ENCODE measurements at places on chromosomes 3 and 15.

DNA sequence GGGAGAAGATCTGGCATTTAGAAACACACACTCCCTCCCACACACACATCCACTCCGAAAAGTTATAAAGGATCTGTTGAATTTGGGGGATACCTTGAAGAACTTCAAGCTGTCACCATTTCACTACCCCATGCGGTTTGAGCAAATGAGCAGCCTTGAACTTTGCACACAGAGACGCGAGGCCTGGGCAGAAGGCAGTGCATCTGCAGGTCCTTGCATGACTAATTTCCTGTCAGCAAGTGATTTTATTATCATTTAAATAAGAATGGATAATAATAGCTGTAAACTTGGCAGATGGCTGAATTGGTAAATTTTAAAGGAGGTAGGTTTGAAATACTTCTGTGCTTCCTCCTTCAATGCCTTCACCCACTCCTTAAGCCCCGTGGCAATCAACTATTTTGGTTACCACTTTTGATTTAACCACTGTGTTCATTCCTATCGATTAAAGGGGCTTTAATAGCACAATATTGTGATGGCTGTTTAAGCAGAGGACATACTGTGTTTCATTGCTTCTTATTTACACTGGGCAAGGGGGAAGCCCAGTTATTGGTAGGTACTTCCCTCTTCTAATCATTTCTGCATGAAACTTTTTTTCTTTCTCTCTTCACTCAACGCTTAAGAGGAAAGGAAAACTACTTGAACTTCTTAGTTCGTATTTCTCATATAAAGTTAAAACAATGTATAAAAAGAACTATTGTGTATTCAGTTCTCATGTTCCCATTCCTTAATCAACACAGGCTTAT, 108.1 kb downstream of the ROBO2 start:
- no peak for DNase-seq

DNA sequence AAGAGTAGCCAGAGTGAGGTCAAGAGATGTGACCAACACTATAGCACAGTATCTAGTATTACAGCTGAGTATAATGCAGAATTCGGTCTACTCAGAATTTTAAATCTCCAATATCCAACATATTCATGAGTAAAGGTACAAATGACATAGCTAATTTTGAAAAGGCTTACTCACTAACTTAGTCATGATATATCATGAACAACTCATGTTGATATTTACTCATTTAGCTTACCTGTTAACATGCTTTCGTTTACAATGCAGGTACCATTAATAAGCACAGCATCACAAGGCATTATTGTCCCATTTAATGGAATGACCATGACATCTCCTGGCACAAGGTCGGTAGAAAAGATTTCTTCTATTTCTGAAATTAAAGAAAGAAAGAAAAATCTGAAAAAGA, 36.9 kb downstream of the ATP13A3 start:
- DNase-seq: no peak

DNA sequence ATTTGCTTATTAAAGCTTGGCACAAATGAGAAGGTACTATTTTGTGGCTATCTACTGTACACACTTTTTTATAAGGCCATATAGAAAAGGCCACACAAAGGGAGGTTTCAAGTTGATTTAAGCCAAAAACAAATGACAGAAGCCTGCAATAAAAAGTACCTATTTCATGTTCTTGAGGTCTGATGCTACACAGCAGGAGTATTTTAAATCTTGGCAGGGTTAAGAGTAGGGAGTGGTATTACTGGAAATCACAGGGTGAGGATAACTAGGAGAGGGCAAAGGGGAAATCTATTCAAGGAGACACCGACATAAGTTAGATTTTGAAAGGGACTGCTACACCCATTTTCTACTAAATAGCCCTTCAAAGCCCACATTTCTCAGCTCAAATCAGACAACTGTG, 146.2 kb downstream of the GREM1 start:
- no peak for DNase-seq

GRCh38 chr3:149603126-149604074, 54.4 kb downstream of the WWTR1 start:
- no peak for DNase-seq

DNA sequence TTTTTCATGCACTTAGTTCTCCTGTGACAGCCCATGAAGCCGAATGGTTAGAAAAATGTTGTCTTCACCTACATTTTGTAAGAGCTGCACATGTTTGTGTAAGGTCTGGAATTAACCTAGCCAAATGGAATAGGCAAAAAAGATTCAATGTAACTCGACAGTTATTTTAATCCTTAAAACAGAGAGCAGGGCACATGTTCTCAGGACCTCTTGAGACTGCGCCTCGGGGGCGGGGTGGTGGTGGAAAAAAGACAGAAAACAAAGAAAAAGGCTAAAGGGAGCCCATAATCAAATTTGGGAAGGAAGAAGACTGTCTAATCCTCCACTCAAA, 702 bp upstream of the CSNK1G1 start:
- no peak for DNase-seq

DNA sequence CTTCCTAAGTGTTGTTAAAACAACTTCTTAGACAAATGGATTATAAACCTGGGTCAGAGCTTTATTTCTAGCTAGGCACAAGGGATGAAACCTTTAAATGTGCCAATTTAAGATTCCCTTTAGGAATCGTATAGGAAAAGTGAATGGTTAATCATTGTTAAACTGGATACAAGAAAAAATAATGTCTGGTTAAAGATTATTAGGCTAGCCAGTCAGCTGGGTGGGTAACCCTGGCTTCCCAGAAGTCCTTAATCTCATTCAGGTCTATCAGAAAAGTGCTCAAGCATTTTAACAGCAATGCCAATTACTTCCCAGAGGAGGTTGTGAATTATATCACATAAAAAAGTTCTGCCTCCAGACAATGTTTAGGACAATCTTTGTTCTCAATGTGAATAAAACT, 37.6 kb downstream of the NANOGP8 start:
- DNase-seq: no peak

- DNase-seq: no peak
These were observed 175.8 kb upstream of the DPH6 start for GRCh38 chr15:35721751-35722150.

DNA sequence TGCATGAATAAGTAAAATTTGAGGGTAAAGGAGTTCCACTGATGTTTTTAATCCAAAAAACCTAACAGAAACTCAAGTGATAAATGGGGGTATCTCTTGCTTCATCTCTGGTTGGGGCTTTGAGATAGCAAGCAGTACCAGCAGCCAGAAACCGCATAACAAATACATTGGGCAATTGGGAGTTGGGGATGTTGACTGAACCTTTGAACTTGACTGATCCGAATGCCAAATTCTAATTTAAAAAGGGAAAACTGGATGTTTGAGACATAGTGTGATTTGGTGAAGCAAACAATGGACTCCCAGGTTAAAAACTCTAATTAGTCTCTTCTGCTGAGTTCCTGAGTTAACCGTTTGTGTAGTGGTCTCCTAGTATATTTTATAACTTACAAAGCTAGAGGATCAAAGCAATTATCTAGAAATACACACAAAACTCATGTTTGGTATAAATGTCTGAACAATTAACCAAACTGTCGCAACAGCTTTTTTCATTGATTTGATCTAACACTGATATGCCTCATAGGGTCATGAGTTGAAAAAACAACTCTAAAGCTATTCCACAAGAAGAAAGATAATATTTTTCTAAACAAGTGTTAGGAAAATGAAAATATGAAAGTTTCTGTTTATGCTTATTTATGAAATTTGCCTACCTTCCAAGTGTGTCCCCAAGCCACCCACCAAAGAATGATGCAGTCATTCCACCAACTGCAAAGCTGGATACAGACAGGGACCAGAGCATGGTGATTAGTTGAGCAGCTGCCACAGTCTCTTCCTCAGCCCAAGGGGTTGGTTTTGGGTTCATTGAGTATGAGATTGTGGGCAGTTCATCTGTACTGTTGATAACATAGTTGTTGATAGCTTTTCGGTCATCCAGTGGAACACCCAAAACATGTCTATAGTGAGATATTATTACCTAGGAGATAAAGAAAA, 12.4 kb downstream of the SLC2A2 start:
- DNase-seq: no peak

- DNase-seq: no peak
These were observed 8.4 kb upstream of the HRH1 start for GRCh38 chr3:11145888-11146287.

DNA sequence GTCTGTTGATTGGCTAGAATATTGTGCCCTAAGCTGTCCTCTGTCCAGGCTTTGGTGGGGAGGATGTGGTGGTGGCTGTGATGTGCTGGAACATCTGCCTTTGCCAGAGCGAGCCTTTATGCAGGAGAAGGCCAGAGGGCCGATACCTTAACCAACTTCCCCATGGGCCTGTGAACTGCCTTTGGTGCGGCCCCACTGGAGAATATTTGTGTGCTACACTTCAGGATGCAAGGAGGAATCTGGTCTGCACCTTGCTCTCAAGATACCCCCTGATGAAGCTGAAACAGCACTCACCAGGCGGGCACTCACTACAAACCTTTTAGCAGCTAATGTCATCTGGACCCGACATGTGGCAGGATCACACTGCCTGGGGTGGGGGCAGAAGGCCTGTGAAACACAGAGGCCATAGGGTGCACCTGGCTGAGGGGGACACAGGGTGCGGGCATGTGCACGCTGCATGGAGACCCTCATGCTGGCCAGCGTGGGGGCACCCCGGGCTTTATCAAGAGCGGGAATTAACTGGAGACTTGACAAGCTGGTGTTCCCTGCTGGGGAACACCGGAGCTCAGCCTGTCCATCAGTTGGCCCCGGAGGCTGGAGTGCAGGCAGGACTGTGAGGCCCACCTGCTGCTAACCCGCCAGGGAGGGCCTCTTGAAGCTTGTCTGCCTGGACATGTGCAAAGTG, 16.4 kb downstream of the PRR23E start:
- DNase-seq: no peak

- DNase-seq: no peak
These were observed 59.3 kb downstream of the TSC22D2 start for GRCh38 chr3:150467381-150467780.

GRCh38 chr3:119258915-119259314, 18.2 kb upstream of the B4GALT4 start:
- no peak for DNase-seq

DNA sequence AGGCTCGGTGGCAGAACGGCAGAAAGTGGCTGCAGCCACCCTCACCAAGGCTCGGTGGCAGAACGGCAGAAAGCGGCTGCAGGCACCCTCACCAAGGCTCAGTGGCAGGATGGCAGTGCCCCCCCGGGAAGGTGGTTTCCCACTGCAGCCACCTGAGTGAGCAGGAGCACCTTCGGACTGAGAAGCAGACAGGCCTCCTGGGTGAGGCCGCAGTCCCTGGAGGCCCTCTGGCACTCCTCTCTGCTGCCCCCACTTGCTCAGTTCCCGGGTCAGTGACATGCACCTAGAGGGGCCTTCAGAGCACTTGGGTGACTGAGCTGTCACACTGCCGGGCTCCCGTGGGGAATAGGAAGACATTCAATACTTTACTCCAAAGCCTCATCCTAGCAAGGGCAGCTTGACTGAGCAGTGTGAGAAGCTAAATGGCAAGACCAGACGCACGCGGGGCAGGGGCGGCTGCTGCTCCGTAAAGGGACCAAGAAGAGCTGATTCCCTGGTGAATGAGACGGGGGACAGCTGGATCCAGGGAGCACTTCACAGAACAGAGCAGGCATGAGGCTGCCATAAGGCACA, 62.7 kb downstream of the PCSK6 start:
- DNase-seq: no peak

GRCh38 chr3:136296960-136297359, 46.8 kb downstream of the PCCB start:
- no peak for DNase-seq

- no peak for DNase-seq
These were observed 455.4 kb upstream of the TBL1XR1 start for GRCh38 chr3:177652556-177653291.

- DNase-seq: no peak
These were observed 2.8 kb downstream of the EIF2AK4 start for GRCh38 chr15:39936681-39937080.

DNA sequence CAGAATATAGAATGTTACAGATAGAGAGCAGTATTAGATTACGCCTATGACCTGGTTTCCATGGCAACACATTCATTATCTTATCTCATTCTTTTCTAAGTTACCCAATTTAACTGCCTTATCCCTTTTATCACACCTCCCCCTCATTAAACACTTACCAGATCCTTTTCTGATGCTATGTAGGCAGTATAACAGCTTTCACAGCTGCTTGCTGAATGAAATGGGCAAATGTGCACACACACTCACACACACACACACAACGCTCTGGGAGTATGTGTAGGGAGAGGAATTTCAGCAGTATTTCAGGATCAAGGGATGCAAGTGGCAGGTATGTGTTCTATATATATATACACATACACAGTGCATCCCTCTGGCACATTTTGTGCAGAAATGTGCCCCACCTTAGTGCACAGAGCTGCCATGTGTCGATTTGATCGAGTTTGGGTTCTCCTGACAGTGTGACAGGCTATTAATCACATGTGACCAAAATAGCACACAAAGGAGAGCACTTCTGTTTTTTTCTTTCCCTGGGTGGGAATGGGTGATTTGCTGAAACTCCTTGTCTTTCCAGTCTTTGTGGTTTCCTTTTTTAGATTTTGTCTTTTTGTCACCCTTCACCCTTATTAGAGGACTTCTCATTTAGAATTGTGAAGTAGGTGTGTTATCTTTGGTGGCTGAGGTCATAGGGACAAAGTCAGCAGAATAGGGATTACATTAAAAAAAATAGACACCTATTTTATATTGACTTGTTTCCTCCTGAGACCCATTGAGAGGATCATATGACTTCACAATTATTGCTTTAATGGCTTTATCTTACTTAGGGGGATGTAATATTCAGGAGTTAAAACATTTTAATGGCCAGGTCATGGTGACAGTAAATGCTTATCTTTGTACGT, 553.7 kb downstream of the PDCD6IP start:
- no peak for DNase-seq

- DNase-seq: no peak
These were observed 535.7 kb downstream of the FOXP1 start for GRCh38 chr3:71047616-71048531.

- DNase-seq: no peak
These were observed 29.5 kb downstream of the GLB1 start for GRCh38 chr3:33067484-33067883.

DNA sequence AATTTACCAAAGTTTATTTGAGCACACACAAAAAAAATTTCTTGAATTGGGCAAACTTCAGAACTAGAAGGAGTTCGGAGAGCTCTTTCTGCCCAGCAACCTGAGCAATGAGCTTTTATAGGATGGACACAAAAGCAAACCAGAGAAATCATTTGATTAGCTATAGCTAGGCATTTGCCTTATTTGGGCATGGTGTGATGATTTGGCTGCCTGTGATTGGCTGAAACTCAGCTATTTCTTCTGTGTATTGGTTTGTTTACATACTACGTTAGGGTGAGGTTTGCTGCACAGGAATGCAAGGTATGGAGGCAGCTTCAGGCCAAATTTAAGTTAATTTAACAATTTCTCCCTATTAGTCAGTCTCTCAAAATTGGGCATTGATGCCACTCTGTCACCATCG, 65.1 kb downstream of the NEK11 start:
- no peak for DNase-seq

DNA sequence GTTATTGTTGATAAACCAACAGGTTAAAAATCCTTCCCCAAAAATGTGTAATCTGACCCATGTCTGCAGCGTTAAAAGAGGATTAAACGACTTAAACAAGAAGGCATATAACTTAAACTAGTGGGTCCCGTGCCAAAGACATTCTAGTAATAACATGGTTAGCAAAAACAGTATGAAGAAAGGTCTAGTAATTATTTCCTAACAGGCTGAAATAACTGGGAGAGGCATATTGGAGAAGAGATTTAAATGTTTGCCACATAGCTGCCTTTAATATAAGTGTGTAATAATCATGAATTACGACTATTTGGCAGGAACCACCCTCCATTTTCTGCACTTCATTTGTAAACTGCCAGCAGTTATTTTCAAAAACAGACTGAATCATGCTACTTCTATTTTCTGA, 67.7 kb upstream of the CSPG5 start:
- DNase-seq: no peak

Measured in stimulated activated CD8-positive, alpha-beta memory T cell treated with anti-CD3 and anti-CD28 coated beads, Interleukin-15, amount 100 ng/mL, for 4 hours (primary cell).